ENCODE measurements at places on chromosomes 5 and 9. TPM values are rescaled to one million over a fixed set of nuclear protein-coding genes. Genes with fewer than 3 reads are reported as not detected.

GRCh38 chr9:128225770-128226411 is 22.7 kb downstream of the DNM1 start:
- no peak for DNase-seq

- no peak for DNase-seq
Observed at GRCh38 chr9:73609381-73609780, 457.7 kb downstream of the ANXA1 start.

GRCh38 chr9:133506653-133507038 is 18.1 kb downstream of the MYMK start:
- no peak for DNase-seq

Gene PCDHGA5
- 3.6 TPM for total RNA-seq

DNA sequence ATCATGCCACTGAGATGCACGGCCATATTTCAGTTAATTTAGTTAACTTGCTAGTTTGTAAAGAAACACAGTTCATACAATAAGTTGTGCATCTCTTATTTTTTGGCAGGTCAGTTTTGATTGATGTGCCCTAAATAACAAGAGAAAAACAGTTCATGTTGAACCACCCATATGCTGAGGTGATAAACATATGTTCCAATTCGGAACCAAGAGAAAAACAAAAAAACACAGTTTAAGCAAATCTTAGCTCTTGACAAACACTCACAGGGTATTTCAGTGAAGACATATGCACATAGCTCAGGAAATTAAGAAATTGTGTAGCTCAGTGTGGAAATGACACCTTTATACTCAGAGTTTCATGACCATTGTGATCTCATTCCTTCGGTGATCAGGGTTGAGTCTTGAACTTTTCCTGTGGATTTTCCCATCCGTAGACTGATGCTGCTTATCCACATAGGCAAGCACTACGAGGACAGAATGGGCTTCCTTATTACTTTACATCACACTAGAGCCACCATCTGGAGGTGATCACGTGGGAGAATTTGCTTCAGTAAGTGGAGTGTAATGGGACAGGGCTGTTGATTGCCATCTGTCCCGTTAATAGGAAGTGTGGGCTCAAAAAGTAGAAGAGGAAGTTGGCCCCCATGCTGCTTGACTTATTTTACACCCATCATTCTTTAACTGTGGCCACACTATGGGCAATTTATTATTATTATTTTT is 773.0 kb downstream of the MTRR start:
- no peak for DNase-seq

DNA sequence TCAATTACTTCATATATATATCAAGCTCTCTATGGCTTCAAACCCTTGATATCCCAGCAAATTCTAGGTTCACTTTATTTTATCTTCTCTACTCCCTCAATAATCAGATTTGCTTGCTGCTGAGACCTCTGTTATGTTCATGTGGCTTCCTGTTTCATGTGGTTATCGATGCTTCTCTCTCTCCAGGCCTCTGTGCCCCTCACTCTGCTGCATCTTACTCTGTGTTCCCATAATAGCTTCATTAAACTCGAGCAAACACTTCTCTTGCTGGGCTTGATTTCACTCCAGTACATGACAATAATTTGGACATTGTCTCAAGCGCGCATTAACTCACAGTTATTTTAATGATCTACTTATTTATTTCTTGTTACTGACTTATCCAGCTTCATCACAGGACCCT is 798.8 kb downstream of the CDH9 start:
- DNase-seq = no peak

Gene TGFBI
- 136 TPM for total RNA-seq

DNA sequence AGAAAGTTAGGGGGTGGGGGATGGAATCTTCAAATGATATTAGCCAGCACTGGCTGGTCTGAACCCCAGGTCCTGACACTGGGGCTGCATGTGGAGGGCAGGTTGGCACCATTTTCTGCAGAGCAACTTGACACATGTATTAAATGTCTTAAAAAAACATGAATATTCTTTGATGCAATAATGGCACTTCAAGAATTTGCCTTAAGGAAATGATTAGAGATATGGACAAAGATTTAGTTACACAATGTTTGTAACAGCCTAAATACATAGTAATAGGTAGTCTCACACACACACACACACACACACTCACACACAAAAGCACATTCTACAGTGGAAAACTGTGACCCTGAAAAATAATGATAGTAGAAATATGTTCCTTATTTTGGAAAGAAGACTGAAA is 3.6 kb downstream of the SVEP1 start:
- DNase-seq = no peak

Gene BAAT
- total RNA-seq = not detected

DNA sequence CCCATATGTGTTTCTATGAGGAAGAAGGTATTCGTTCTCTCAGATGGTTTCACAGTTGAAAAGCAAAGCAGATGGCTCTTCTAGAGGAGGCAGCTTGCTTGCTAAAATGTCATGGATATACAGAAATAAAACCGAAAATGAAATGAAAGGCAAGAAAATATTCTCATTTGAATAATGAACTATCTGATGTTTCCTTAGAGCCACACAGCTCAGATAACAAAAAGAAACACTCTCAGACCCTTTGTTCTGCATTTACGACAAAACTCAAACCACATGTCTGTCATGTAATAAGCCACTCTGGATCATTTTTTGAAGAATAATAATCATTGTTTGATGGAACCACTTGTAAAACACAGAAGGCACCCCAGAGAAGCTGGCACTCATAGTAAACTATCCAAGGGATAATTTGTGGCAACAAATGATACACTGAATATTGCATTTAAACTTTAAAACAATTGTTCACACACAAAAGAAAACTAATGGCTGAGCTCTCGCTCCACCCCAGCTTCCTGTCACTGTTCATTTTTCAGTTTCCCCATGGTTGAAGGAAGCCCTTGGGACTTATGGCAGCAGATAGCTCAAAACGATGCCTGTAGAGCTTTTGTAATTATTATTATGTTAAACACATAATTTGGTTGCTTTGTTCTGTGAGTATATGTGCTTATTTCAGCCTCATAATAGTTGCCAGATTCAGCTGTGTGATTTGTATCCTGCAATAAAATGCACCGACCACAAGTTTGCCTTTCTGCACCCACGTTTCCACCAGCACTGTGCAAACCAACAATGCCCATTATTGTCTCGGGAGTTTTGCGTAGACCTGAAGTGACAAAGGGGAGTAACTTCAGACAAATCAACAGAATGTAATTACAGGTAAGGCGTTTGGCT is 256.0 kb downstream of the TMEM167A start:
- DNase-seq = peak; percentile 38

Gene LIFR
- 70.8 TPM for total RNA-seq

DNA sequence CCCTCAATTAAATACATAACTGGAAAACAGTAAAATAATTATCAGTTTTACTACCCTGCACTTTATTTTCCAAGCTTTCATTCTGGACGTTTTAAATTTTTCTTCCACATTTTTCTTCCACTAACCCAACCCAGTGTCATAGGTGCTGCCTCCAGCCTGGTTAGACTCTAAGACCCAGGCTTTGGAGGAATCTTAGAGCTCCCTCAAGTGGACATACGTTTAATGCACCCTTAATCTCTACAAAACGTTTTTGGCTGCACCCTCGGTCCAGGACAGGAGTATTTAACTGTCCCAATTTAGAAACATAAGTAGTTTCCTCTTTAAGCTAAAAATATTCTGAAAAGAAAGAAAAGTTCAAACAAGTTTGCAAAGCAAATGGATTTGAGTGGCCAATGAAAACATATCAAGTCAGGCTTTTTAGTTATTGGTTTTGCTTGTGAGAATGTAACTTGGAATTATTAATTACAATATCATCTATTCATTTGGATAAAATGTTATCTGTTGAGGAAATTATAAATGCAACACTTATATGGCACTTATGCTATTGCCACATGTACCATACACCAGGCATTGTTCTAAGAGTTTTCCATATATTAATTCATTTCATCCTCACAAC is 38.9 kb downstream of the CDH6 start:
- peak; percentile 34 for DNase-seq

GRCh38 chr5:142427015-142427364 is 102.2 kb upstream of the SPRY4 start:
- peak; percentile 24 for DNase-seq

- DNase-seq = peak; percentile 77
Observed at GRCh38 chr9:91150998-91151717, 210.6 kb downstream of the AUH start.

DNA sequence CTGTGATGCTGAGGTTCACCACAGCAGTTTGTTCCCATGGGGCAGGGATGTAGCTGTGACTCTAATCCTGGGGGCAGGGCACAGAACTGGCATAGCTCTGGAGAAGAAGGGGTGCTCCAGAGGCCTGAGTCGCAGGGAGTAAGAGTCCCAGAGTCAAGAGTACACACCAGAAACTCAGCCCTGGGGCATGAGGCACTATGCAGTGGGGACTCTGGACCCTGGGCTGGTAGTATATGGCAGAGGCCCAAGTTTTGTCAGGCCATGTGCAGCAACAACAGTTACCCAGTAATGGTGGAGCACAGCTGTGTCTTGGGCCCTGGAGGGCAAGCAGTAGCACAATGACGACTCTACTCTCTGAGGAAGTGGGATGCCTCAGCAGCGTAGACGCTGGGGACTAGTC is 42.9 kb downstream of the TMEM38B start:
- DNase-seq = no peak

DNA sequence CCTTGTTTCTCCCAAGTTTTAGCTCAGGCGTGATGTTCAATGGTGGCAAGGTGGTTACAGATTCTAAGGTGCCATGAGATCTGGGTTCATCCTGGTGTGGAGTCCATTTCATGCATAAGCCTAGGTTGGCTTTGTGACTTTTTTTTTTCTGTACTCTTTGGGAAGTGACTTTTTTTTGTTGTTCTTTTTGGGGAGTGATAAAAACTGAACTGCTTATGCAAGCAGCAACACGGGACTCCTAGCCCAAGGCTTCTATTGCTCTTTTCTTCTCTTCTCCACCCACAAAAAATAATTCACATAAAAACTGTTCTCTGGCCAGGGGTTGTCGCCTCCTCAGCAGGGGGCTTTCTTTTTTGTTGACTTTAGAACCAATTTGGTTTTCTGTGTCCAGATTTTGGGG is 15.4 kb downstream of the STC2 start:
- DNase-seq = no peak

Gene GABRA1
- total RNA-seq = not detected

GRCh38 chr9:117028103-117028858 is 341.2 kb downstream of the TRIM32 start:
- no peak for DNase-seq

- no peak for DNase-seq
Observed at GRCh38 chr5:152644029-152644728, 239.1 kb upstream of the NMUR2 start.

GRCh38 chr5:32202394-32202793 is 28.3 kb upstream of the GOLPH3 start:
- peak; percentile 89 for DNase-seq

DNA sequence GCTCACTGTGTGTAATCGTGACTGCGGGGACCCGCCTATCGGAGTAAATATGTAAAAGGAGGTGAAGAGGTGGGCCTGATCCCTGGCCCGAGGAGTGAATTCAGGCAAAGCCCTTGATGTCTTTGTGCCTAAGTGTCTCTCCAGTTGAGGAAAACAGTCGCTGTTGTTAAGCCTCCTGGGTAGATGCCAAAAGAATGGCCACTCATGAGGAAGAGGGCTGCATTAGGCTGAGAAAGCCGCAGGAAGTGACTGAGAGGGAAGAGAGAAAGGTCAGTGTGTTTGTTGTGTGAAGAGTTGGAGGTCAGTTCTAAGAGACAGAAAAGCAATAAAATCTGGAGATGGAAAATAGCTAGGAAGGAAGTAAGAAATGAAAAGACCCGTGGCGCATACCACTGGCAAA is 35.8 kb upstream of the PIP5K1B start:
- no peak for DNase-seq

GRCh38 chr5:83644301-83644700 is 76.4 kb downstream of the HAPLN1 start:
- DNase-seq = no peak

GRCh38 chr5:111425205-111425604 is 87.1 kb downstream of the STARD4 start:
- no peak for DNase-seq

GRCh38 chr5:77302247-77302646 is 91.8 kb downstream of the PDE8B start:
- no peak for DNase-seq

- no peak for DNase-seq
Observed at GRCh38 chr5:137629646-137630045, 106.2 kb downstream of the KLHL3 start.

- no peak for DNase-seq
Observed at GRCh38 chr9:19630760-19631159, 158.1 kb downstream of the SLC24A2 start.

Gene BSPRY
- 3.9 TPM for total RNA-seq

Gene QRFP
- not detected for total RNA-seq

Gene ARID3C
- total RNA-seq = not detected

Gene ABLIM3
- 7.9 TPM for total RNA-seq

DNA sequence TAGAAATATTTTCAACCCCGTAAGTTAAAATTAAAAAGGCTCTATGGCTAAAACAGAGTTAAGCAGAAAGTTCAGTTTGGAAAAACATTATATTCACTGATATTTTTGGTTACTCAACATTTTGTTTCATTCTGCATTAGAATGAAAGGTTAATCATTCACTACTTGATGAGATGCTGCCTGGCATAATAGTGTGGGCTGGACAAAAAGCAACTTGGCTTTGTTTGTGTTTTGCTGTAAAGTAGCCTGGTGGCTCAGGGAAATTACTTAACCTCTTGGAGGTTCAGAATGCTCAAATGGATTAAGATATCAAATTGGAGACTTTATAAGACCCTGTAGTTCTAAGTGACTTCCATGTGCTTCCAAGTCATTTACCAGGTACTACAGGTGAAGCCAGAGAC is 367.4 kb upstream of the TRPC7 start:
- no peak for DNase-seq

GRCh38 chr5:74415695-74416102 is 224.8 kb downstream of the ENC1 start:
- no peak for DNase-seq

Gene CATSPER3
- not detected for total RNA-seq

DNA sequence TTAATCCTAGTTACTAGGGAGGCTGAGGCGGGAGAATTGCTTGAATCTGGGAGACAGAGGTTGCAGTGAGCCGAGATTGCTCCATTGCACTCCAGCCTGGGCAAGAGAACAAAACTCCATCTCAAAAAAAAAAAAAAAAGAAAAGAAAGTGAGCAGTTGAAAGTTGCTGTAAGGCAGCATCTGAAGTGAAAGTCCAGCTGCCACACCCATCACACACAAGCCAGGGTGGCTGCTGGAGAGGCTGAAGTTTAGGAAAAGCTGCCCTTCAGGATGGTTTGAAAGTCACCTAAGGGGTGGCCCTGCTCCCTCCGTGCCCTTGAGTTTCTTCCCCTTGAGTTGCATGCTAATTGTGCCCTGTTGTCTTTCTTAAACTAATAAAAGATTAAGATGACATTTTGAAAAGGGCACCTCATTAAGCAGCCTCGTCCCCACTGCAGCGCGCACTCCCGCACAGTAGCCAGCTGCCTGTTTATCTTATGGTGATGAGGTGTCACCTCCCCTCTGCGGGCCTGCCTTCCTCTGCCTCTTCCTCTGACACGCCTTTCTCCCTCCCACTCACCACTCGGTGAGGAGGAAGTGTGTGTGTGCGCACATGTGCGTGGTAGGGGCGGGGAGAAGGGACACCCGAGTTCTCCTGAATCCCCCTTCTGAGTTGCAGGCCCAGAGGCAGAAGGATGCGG is 104.2 kb upstream of the PANK3 start:
- DNase-seq = no peak

All from skin of body (tissue), 3 donors.